ENCODE measurements at places on chromosomes 2 and 18. TPM values are rescaled to one million over a fixed set of nuclear protein-coding genes. Genes with fewer than 3 reads are reported as not detected.

The OTOS gene
- polyA plus RNA-seq, result not detected

The TEKT4 gene
- polyA plus RNA-seq, result 1.6 TPM

The FASTKD1 gene
- polyA plus RNA-seq, result 33.7 TPM

The FAM237A gene
- polyA plus RNA-seq, result not detected

The INO80B gene
- polyA plus RNA-seq, result 21.4 TPM

The DUSP11 gene
- polyA plus RNA-seq, result 29.9 TPM

The GATA6 gene
- 61.5 TPM for polyA plus RNA-seq

The GKN2 gene
- polyA plus RNA-seq, result 2.2 TPM

The VIT gene
- polyA plus RNA-seq, result 0.12 TPM

The CD8A gene
- 1.2 TPM for polyA plus RNA-seq

The GPR148 gene
- polyA plus RNA-seq, result not detected

The KATNAL2 gene
- polyA plus RNA-seq, result 5.4 TPM

The COL3A1 gene
- 1,297 TPM for polyA plus RNA-seq

The SP140L gene
- polyA plus RNA-seq, result 15.6 TPM

The TMEM198 gene
- 3.0 TPM for polyA plus RNA-seq

The GPR17 gene
- 2.1 TPM for polyA plus RNA-seq

The RUFY4 gene
- 0.79 TPM for polyA plus RNA-seq

The CACNB4 gene
- polyA plus RNA-seq, result 4.2 TPM

The TRMT61B gene
- 23.9 TPM for polyA plus RNA-seq

The STARD6 gene
- polyA plus RNA-seq, result 0.15 TPM

The UGT1A8 gene
- polyA plus RNA-seq, result not detected

The TRIB2 gene
- 64.7 TPM for polyA plus RNA-seq

The MATN3 gene
- polyA plus RNA-seq, result 12.3 TPM

Data from right lung (tissue), 10 donors.